CD8-positive, alpha-beta memory T cell (primary cell): ENCODE measurements at places on chromosomes 3 and 15.
A peak's percentile ranks its signal among the peaks of the same experiment; 100 is the strongest.

- no peak for DNase-seq
These were observed 521.0 kb upstream of the CFAP20DC start for GRCh38 chr3:59570806-59571205.

DNA sequence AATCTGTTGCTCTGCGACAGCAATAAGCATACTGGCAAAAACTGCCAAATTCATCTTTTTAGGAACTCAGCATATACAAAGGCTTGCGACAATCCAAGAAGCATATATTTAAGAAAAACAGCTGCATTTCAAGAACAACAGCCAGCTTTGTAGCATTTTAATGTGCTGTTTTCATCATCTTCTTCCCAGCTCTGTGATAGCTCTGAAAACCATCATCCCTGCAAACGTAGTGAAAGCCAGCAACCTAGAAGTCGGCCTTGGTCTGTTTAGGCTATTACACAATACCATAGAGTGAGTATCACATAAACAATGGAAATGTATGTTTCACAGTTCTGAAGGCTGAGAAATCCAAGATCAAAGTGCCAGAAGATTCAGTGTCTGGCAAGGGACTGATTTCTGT is 187.5 kb downstream of the NAALADL2 start:
- DNase-seq: no peak

DNA sequence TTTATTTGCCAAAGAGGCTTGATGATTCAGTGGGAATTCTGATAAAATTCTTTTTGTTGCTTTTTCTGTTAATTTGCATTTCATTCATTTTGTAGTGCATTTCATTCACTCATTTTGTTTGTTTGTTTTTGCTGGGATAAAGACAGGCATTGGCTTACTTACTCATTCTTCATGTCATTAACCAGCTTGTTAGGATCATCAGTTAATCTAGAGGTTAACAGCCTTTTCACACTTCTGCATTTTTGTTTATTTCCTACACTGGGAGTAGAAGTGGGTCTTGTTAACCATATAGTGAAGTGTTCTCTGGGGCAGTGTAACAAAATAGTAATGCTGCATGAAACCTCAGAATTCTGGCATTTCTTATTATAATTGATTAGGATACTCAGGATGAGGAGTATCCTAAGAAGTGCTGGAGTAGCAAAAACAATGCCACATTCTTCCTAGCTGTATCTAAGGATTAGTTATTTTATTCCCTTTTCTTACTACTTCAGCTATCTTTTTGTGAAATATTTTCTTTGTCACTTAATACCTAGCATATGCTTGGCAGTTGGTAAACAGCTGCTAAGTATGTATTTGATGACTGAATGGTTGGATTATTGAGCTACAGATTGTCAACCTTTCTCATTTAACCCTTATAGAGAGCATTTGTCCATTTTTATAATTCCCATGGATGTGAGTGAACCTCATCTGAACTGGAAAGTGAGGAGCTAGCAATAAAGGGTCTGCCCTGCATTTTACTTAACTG is 135.7 kb upstream of the LRRFIP2 start:
- no peak for DNase-seq

GRCh38 chr15:83282776-83283137 is 1.7 kb downstream of the BNC1 start:
- no peak for DNase-seq

DNA sequence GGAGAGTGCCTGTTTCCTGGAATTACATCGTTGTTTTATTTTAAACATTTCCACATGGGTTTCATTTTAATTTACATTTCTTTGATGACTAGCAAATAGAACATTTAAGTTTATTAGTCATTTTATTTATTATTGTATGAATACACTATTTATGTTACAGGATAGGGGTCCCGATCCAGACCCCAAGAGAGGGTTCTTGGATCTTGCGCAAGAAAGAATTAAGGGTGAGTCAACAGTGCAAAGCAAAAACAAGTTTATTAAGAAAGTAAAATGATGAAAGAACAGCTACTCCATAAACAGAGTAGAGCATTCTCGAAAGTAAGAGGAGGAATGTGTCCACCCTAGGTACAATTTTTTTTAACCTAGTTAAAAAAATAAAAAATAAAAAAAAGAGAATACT is 539.5 kb downstream of the NAALADL2 start:
- no peak for DNase-seq

- DNase-seq: no peak
These were observed 4.8 kb downstream of the SECISBP2L start for GRCh38 chr15:49041426-49041825.

DNA sequence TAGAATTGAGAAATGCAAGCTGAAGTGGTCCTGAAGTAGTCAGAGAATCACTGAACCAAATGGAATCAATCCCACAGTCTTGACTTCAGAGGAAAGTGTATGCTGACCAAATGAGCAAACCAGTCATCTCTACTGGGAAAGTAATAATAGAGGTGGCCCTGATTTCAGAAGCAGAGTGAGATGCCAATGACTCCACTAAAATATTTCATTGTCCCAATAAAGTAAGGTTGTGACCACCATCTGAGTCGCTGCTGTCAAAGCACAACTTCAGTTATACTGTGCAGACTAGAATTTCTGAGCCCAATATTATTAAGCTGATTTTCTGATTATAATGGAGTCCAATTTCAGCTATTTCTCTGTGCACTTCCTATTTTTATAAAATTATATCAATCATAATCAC is 334.4 kb upstream of the THBS1 start:
- DNase-seq: no peak

GRCh38 chr3:151946606-151947005 is 73.2 kb downstream of the SUCNR1 start:
- DNase-seq: no peak

GRCh38 chr3:119810018-119810435 is 28.1 kb downstream of the NR1I2 start:
- peak; percentile 12 for DNase-seq

GRCh38 chr15:69394556-69395282 is 19.4 kb upstream of the KIF23 start:
- DNase-seq: peak; percentile 62

DNA sequence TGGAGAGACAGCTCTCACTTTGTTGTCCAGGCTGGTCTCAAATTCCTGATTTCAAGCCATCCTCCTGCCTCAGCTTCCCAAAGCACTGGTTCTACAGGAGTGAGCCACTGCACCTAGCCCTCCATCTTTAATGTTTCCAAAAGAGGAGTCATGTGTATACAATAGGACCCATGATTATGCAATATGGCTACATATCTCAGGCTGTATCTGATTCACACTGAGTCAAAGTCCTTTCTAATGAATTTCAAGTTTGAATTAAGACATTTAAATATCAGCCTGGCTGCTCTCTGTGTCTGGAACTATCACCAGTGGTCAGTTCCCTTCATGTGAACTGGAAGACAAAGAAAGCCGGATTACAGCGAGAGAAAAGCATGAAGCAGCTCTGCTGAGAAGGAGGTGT is 90.5 kb downstream of the MINAR1 start:
- no peak for DNase-seq

GRCh38 chr3:107430214-107430995 is 53.2 kb downstream of the CCDC54 start:
- peak; percentile 14 for DNase-seq
